ENCODE measurements at places on chromosomes 16 and 17.

- DNase-seq, result no peak
Measured at GRCh38 chr17:9370467-9370866, 205.2 kb downstream of the STX8 start.

DNA sequence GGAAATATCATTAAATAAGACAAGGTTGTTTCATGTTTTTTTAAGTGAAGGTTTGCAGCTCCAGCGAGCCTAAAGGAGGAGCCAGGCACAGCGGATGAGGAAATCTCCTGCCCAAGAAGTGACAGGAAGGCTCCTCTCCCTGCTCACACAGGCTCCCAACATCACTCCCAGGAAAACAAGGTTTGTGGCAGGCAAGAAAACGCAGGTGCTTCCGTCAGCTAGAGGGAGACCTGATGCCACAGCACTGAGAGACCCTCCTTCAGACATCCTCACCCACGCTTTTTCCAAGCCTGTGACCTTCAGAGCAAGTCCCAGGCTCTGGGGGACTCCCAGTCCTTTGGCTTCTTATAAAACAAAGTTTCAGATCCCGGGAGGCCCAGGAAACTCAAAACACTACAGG is 89.7 kb downstream of the ZNF423 start:
- DNase-seq, result no peak

DNA sequence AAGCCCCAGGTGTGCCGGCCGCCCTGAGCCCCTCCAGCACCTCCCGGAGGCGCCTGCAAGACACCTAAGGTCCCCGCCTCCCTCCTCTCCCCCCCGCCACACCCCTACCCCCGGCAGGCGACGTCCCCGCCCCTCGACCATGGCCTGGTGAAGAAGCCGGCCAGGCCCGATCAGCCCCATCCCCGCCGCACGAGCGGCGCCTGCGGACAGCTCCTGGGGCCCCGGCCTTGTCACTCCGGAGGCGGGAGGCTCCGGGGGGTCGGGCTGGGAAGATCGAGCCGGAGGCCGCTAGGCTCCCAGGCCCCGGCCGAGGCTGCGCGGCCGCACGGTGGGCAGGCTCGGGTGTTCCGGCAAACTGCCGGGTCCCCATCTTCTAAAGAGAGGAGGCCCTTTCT is 405 bp upstream of the ACE start:
- no peak for DNase-seq

DNA sequence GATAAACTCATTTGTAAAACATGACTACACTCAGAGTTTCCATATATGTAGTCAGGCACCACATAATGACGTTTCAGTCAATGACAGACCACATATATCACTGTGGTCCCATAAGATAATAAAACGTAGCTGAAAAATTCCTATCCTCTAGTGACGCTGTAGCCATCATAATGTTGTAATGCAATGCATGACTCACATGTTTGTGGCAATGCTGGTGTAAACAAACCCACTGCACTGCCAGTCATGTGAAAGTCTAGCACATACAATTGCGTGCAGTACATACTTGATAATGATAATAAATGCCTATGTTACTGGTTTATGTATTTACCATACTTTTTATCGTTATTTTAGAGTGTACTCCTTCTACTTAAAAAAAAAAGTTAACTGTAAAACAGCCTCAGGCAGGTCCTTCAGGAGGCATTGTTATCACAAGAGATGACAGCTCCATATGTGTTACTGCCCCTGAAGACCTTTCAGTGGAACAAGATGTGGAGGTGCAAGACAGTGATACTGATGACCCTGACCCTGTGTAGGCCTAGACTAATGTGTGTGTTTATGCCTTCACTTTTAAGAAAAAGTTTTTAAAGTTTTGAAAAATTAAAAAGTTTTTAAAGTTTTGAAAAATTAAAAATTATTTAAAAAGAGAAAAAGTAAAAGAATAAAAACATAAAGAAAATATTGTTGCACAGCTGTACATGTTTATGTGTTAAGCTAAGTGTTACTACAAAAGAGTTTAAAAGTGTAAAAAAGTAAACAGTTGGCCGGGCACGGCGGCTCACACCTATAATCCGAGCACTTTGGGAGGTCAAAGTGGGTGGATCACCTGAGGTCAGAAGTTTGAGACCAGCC is 9.0 kb downstream of the STAT5B start:
- DNase-seq, result peak; percentile 65

- no peak for DNase-seq
Measured at GRCh38 chr17:55708175-55708974, 14.3 kb downstream of the TMEM100 start.

All from stimulated activated naive CD8-positive, alpha-beta T cell treated with anti-CD3 and anti-CD28 coated beads, Interleukin-15, amount 100 ng/mL, for 72 hours (primary cell).